ENCODE measurements at places on chromosomes 13 and 19. TPM values are rescaled to one million over a fixed set of nuclear protein-coding genes. Genes with fewer than 3 reads are reported as not detected.

DNA sequence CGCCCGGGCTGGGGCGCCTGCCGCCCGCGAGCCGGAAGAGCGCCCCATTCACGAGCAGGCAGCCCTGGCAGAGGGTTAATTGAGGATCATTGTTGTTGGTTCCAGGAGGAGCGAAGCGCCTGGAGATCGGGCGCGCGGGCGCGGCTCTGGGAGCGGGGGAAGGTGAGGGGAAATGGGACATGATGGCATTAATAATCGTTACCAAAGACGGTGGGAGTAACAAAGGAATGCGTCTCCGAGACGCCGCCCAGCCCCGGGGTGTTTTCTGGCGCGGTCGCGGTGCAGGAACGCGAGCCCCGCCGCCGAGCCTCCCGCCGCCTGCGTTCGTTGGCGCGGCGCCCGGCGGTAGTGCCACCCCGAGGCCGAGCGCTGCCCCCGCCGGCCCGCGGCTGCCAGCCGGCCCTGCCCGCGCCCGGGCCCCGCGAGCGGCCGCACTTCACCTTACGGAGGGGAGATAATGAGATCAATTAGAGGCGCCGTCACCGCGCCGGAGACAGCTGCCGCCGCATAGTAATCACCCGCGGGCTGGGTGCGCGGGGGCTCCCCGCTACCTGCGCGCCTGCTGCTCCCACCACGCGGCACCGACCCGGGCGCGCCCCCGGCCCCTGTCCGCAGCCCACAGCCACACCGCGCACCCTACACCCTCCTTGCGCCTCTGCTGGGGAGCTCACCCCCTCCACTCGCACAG lies 2.8 kb downstream of the ZNF536 start:
- H3K36me3 ChIP-seq: no peaks in the 10 kb centered on the region
- peak overlapping the region; percentile 30 for H3K4me3 ChIP-seq

DNA sequence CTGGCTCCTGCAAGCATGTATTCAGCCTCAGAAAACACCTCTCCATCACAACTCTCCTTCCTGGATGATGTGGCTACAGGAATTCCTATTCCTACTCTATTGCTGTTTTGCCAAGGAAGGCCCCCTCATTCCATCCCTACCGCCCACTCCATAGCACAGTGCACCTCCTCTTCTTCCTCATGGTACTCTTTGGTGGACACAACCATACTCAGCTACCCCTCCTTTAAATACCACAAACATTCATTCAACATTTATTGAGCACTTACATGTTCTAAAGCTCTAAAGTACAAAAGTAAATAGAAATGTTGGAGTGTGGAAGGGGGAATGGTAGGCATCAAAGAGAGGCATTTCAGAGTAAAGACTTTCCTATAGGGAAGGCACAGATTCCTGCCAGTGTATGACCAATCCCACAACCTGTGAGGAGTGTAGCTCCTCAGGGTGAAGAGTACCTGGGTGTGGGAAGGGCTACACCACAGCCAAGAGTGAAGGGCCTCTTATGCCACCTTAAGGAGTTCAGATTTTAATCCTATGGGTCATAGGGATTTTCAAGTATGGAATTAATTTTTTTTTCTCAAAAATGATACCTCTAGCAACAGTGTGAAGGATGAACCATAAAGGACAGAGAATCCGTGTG lies 42.5 kb downstream of the STARD13 start:
- no peak for DNase-seq
- no peak overlapping the region for H3K4me3 ChIP-seq
- no peaks in the 10 kb centered on the region for H3K4me1 ChIP-seq
- no peaks in the 10 kb centered on the region for H3K27me3 ChIP-seq
- H3K27ac ChIP-seq: no peak overlapping the region
- no peaks in the 10 kb centered on the region for H3K36me3 ChIP-seq

DNA sequence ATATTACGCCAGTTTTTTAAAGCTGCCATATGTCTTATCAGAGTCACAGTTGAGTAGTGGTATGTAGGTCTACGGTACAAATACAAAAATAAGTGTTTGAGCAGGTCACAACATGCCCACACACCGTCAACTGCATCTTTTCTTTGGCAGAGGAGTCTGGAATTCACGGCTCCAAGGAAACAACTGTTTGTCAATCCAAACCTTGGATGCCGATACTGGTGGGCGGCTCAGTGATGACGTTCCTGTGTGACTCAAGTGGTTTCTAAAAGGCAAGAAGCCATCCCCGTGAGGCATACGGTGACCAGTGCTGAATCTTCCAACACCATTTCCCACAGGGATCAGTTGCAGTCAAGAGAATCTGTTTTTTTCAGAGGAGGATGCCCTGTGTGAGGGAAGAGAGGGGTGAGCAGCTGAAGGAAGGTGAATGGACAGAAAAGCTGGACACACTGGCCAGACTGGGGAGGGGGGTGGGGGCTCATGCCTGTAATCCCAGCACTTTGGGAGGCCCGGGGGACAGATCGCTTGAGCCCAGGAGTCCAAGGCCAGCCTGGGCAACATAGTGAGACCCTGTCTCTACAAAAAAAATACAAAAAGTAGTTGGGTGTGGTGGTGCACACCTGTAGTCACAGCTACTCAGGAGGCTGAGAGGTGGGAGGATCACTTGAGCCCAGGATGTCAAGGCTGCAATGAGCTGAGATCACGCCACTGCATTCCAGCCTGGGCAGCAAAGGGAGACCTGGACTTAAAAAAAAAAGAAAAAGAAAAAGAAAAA lies 22.8 kb upstream of the CEBPG start:
- DNase-seq: peak; percentile 66
- H3K36me3 ChIP-seq: no peaks in the 10 kb centered on the region
- no peak overlapping the region for H3K27ac ChIP-seq
- peaks cover 7% of the 10 kb centered on the region for H3K4me1 ChIP-seq
- no peak overlapping the region for H3K4me3 ChIP-seq
- H3K27me3 ChIP-seq: no peaks in the 10 kb centered on the region

- H3K4me3 ChIP-seq: no peak overlapping the region
- H3K27ac ChIP-seq: no peak overlapping the region
- DNase-seq: no peak
- H3K27me3 ChIP-seq: no peaks in the 10 kb centered on the region
These were observed 16.3 kb upstream of the GSX1 start for GRCh38 chr13:27775943-27776342.

DNA sequence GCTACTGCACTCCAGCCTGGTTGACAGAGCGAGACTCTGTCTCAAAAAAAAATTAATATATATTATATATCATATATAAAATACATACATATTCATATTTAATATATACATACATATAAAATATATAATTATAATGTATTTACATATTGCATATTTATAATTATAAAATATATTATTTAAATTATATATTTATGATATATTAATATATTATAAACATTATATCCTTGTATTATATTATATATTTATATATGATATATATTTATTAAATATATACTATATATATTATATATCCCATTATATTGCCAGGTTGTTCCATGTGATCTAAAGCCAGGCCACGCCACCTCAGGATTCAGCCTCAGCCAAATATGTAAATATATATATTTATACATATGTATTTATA lies 9.7 kb downstream of the BRME1 start:
- no peak for DNase-seq
- no peak overlapping the region for H3K4me3 ChIP-seq
- H3K27ac ChIP-seq: no peak overlapping the region
- no peaks in the 10 kb centered on the region for H3K4me1 ChIP-seq
- H3K36me3 ChIP-seq: no peaks in the 10 kb centered on the region

DNA sequence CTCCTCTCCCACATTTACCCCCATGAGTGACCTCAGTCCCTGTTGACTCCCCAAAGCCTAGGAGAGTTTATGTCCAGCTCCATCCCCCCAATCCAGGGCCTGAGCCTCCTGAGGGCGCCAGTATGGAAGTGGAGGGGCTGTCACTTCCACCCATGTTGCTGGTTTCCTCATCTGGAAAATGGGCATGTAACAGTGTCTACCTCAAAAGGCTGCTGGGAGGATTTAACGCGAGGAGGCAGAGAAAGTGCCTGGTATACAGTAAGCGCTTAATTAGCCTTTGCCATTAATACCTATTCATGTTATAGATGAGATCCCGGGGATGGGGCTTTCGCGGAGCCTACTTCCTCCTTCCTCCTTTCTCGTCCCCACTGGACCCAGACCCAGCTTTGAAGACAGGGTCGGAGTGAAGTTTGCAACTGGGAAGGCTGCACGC lies 476 bp downstream of the TYK2 start:
- peak overlapping the region; percentile 85 for H3K4me3 ChIP-seq
- H3K27me3 ChIP-seq: no peaks in the 10 kb centered on the region
- DNase-seq: no peak
- peak overlapping the region; percentile 80 for H3K27ac ChIP-seq
- H3K36me3 ChIP-seq: no peaks in the 10 kb centered on the region

- no peaks in the 10 kb centered on the region for H3K36me3 ChIP-seq
- H3K27ac ChIP-seq: no peak overlapping the region
- no peak for DNase-seq
- peaks cover 27% of the 10 kb centered on the region for H3K4me1 ChIP-seq
- no peak overlapping the region for H3K4me3 ChIP-seq
These were observed 41.8 kb downstream of the TPT1 start for GRCh38 chr13:45299194-45299593.

- no peaks in the 10 kb centered on the region for H3K36me3 ChIP-seq
- no peak overlapping the region for H3K27ac ChIP-seq
- no peak for DNase-seq
- peaks cover 6% of the 10 kb centered on the region for H3K27me3 ChIP-seq
- H3K4me3 ChIP-seq: no peak overlapping the region
These were observed 6.3 kb downstream of the CFAP97D2 start for GRCh38 chr13:114185182-114185971.

DNA sequence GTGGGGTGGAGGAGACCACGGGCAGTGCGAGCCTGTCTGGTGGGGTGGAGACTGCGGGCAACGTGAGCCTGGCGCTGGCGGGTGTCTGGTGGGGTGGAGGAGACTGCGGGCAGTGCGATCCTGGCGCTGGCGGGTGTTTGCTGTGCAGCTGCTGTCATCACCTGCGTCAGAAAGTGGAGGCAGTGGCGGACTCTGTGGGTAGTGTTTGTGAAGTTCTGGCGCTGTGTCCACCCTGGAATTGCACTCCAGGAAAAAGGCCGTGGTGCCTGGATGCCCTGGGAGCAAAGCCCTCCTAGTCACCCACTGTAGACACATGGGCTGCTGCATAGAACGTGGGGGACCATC lies 6.2 kb downstream of the TEX29 start:
- no peaks in the 10 kb centered on the region for H3K36me3 ChIP-seq
- DNase-seq: no peak
- no peak overlapping the region for H3K4me3 ChIP-seq

DNA sequence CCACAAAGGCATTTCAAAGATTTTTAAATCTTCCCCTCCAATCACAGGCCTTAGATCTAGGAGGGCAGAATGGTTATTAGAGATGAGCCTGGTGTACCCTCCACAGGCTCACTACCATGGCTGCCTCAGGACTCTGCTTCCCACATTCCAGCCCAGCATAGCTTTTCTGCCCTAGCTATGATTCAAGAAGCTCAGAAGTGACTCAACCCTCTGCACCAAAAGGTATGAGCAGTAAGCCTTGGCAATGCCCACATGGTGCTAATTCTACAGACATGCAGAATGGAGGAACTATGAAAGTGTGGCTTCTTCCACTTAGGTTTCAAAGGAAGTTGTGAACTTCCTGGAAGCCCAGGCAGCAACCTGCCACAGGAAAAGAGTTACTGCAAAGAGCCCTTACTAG lies 786.2 kb downstream of the SLITRK6 start:
- no peaks in the 10 kb centered on the region for H3K36me3 ChIP-seq
- H3K27ac ChIP-seq: no peak overlapping the region
- H3K27me3 ChIP-seq: no peaks in the 10 kb centered on the region
- no peak for DNase-seq

GRCh38 chr13:36820222-36820621 lies 1.2 kb downstream of the RFXAP start:
- H3K27ac ChIP-seq: peak overlapping the region; percentile 25
- no peaks in the 10 kb centered on the region for H3K27me3 ChIP-seq
- peak overlapping the region; percentile 90 for H3K4me3 ChIP-seq
- peaks cover 16% of the 10 kb centered on the region for H3K4me1 ChIP-seq
- no peak for DNase-seq

- H3K27ac ChIP-seq: no peak overlapping the region
- no peak for DNase-seq
- H3K27me3 ChIP-seq: no peaks in the 10 kb centered on the region
- H3K36me3 ChIP-seq: peaks cover 92% of the 10 kb centered on the region
These were observed 7.6 kb upstream of the CABP5 start for GRCh38 chr19:48051335-48052033.

GRCh38 chr19:19064098-19064722 lies 416 bp downstream of the SLC25A42 start:
- DNase-seq: no peak
- peaks cover 64% of the 10 kb centered on the region for H3K4me1 ChIP-seq
- H3K4me3 ChIP-seq: peak overlapping the region; percentile 76
- no peaks in the 10 kb centered on the region for H3K36me3 ChIP-seq
- H3K27me3 ChIP-seq: no peaks in the 10 kb centered on the region

DNA sequence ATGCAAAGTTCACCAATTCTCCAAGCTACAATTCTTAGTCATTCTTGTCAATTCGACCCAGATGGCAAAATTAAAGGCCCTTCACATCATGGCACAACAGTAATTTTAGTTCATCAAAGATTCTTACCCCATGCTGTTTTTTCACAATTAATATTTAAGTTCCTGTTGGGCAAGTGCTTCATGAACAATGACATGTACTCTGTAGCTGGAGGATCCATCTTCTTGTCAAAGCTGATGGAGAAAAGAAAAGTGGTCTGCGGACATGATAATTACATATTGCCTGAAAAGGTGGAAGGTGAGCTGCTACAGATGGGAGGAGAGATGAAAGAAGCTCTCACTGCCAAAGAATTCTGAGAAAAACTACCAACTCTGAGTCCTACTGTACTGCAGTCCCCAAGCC lies 1370.3 kb upstream of the SLC10A2 start:
- no peaks in the 10 kb centered on the region for H3K36me3 ChIP-seq
- no peak overlapping the region for H3K27ac ChIP-seq
- DNase-seq: no peak
- H3K27me3 ChIP-seq: no peaks in the 10 kb centered on the region

- no peaks in the 10 kb centered on the region for H3K36me3 ChIP-seq
- H3K4me1 ChIP-seq: no peaks in the 10 kb centered on the region
- no peaks in the 10 kb centered on the region for H3K27me3 ChIP-seq
- H3K27ac ChIP-seq: no peak overlapping the region
- DNase-seq: peak; percentile 27
These were observed 6.9 kb downstream of the NPHS1 start for GRCh38 chr19:35845215-35846037.

DNA sequence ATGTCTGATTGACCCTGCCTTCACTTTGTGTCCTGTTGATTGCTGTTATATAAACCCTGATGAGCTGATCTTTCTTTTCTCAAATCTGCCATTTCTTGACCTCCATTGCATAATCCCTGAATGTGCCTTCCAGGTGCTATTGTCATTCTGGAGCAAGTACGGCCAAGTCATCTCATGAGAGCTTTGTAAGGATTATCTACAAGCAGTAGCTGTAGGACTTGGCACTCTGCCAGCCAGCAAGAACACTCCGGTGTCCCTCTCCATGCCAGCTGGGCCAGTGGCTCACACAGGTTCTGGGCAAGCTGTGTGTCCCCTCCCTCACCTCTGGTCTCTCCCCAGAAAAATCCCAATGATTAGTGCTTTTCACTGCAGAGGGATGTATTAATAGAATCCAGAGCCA lies 348.1 kb downstream of the FOXO1 start:
- no peak overlapping the region for H3K4me3 ChIP-seq
- peaks cover 11% of the 10 kb centered on the region for H3K4me1 ChIP-seq
- H3K36me3 ChIP-seq: no peaks in the 10 kb centered on the region
- peak; percentile 87 for DNase-seq
- H3K27ac ChIP-seq: no peak overlapping the region

TOMM40 gene
- total RNA-seq: 42.3 TPM

RNF17 gene
- not detected for total RNA-seq

PSG4 gene
- total RNA-seq: not detected

CLEC4M gene
- not detected for total RNA-seq

PSG11 gene
- total RNA-seq: not detected

NOVA2 gene
- 2.9 TPM for total RNA-seq

KIR3DL1 gene
- total RNA-seq: not detected
